ENCODE measurements at places on chromosomes 2 and 18.
A peak's percentile ranks its signal among the peaks of the same experiment; 100 is the strongest.

- no peak for DNase-seq
These were observed 86.5 kb upstream of the ARL4C start for GRCh38 chr2:234583331-234583730.

GRCh38 chr2:207408086-207408794 is 121.5 kb upstream of the CREB1 start:
- DNase-seq = no peak

DNA sequence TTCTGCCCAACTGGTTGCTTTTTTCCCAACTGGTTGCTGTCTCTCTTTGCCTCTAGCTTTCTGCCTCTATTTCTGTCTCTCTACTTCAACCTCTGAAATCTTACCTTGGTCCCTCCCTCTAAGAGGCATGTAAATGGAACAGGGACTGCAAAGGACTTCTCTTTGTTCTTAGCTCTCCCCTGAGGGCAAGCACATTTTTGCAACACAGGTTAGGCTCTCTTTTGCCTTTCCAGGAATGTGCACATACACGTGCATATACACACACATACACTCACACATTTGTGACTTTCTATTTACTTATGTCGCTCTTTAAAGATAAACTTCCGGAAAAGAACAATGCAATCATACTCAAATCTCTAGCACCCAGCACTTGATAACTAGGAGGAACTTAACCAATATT is 262.6 kb upstream of the DDX18 start:
- no peak for DNase-seq

- peak; percentile 76 for DNase-seq
These were observed 9.5 kb upstream of the ZNF396 start for GRCh38 chr18:35386600-35387100.

GRCh38 chr2:63052411-63053080 is 1.9 kb downstream of the OTX1 start:
- DNase-seq = no peak

DNA sequence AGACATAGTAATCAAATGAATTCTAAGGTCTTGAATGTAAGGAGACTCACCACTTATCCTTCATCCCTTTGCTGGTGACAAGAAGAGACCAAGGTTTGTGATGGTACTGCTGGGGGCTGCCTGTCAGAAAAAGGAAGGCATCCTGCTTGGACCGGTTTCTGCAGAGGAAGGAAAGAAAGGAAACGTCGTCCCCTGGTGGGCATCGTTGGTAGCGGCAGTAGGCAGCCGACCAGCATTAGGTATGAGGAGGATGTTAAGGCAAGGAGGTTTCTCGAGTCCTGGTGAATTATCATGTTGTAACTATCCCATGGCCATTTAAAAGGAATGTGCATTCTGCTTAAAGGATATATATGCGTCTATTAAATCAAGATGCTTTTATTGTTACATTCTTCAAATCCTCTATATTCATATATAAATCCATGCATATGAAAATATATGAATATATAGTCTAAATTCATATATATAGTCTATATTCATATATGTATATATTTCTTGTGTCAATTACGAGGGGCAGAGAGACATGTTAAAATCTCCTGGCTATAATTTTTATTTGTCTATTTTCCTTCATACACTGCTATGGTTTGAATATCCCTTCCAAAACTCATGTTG is 94.4 kb upstream of the TGFA start:
- peak; percentile 48 for DNase-seq

DNA sequence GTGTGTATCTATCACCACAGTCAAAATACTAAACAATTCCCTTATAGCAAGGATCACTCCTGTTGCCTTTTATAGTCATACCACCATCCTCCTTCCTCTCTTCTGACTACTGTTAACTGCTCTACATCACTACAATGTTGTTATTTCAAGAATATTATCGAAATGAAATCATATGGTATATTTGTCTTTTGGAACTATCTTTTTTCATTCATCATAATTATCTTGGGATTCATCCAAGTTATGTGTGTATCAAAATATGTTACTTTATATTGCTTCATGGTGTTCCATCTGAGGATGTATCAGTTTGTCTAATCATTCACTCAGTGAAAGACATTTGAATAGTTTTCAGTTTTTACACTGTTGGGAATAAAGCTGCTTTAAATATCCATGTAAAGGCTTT is 1423.0 kb upstream of the PIK3C3 start:
- no peak for DNase-seq

- no peak for DNase-seq
These were observed 4.4 kb downstream of the CCDC88A start for GRCh38 chr2:55415300-55415699.

- DNase-seq = peak; percentile 31
These were observed 19.9 kb upstream of the BCL2L11 start for GRCh38 chr2:111100765-111101162.

GRCh38 chr2:28576714-28577113 is 80.9 kb downstream of the PLB1 start:
- DNase-seq = no peak

- DNase-seq = no peak
These were observed 31.3 kb downstream of the HS1BP3 start for GRCh38 chr2:20619624-20620024.

GRCh38 chr2:144333143-144333555 is 186.8 kb downstream of the ZEB2 start:
- no peak for DNase-seq

GRCh38 chr2:14907014-14907612 is 274.6 kb downstream of the LRATD1 start:
- DNase-seq = no peak

DNA sequence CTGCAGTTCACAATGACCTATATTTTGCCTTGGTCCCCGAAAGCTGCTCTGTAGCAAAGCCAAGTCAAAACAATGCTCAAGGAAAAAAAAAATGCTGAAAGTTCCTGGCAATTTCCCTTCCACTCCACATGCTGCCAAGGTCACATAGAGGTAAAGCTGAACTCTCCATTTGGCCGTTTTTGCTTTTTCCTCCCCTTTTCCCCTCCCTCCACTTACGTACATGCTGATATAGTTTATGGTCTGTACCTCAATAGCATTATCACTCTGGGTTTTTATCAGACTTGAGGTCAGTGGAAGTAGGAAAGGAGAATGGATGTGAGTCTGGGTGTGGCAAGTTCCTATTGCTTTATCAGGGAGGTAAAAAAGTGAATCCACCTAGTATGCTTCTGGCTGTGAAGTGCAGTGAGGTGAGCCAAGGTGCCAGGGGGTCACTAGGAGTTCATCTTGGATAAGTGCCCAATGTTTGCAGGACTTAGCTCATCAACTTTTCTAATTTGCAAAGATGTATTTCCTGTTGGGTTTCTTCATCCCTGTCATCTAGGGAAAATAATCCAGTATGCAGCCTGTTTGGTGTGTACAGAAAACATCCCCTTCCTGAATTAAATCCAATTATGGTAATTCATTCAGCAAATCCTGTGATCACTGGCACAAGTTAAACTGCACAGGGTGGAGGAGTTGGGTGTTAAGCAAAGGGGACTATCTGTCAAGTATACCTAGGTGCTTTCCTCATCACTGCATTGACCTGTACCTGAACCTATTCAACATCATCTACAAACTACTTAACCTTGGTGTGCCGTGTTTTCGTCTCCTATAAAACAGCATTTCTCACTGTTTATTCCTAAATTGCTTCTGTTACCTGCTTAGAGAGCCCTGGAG is 124.3 kb upstream of the CYP26B1 start:
- DNase-seq = no peak

- no peak for DNase-seq
These were observed 57.6 kb downstream of the MTCL1 start for GRCh38 chr18:8762968-8763367.

GRCh38 chr2:71331581-71332434 is at the start of gene ZNF638:
TSS of gene ZNF638 (plus strand) at chr2:71331782. CDS start at chr2:71348955, 17,173 bp downstream.
- DNase-seq = peak; percentile 89

DNA sequence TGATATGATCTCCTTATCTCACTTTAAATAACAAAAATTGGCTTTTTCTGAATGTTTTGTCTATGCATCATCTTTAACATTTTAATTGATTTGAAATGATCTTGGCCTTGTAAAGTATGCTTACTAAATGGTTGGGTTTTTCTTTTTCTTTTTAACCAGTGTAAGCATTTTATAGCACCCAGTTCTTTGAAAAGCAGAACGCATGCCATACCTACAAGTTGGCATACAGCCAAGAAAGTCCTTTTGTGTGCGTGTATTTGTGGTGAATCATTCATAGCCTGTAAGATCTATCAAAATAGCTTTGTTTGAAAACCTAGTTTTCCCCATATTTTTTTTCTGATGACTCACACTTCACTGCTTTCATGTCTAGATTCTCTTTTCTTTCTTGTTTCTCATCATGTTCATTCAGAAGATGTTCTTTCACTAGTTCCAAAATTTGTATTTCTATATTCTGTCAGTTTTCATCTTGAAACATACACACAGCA is 4.1 kb upstream of the VRK2 start:
- peak; percentile 74 for DNase-seq

- no peak for DNase-seq
These were observed 301.8 kb upstream of the UBE2E3 start for GRCh38 chr2:180678625-180678972.

DNA sequence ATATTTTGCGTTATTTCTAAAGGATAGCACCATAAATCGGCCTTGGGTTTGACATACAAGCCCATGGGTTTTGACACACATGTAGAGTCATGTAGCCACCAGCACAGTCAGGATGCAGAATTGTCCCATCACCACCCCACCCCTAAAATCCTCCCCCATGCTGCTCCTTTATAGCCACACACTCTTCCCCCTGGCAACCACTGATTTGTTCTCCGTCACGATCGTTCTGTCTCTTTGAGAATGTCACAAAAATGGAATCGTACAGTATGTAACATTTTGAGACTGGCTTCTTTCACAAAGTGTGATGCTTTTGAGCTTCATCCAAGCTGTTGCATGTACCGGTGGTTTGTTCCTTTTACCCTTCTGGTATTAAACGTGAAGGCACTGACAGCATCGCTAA is 39.1 kb downstream of the CRACDL start:
- no peak for DNase-seq

- peak; percentile 40 for DNase-seq
These were observed 45.4 kb downstream of the TTN start for GRCh38 chr2:178761759-178762371.

DNA sequence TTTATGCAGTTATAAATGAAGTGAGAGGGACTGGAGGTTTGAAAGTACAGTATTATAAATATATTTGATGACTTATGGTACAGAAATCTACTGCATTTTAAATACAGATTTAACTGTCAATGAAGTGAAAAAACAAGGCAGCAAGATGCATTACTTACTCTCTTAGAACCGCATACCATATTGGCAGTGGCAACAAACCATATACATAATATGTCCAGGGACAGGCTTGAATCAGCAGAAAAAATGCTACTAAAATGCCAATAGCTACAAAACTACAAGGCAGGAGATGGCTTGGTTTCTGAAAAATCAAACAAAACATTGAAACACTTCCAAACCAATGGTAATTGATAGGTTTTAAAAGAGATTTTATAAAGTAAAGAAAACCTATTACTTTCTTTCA is 77.2 kb downstream of the PIGN start:
- DNase-seq = no peak

- DNase-seq = peak; percentile 85
These were observed 21.0 kb downstream of the INPP4A start for GRCh38 chr2:98465456-98466226.

DNA sequence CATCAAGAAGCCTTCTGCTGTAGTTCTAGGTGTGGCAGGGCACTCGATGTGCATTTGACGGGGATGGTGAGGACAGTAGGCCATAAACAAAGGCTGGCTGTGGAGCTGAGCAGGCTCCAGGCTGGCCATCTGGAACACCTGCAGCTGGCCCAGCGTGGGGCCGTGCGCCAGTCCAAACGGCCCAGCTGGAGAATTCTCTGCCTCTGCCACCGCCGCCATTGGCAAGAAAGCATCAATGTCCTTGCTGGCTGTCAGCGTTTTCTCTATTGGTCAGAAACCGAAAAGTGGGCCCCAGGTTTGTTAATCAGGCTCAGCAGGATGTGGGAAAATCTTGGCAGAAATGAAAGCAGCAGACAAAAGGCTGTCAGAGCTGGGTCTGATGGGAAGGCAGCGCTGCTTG is 24.0 kb upstream of the CTIF start:
- no peak for DNase-seq

GRCh38 chr2:46294176-46294836 is 2.9 kb upstream of the EPAS1 start:
- no peak for DNase-seq

DNA sequence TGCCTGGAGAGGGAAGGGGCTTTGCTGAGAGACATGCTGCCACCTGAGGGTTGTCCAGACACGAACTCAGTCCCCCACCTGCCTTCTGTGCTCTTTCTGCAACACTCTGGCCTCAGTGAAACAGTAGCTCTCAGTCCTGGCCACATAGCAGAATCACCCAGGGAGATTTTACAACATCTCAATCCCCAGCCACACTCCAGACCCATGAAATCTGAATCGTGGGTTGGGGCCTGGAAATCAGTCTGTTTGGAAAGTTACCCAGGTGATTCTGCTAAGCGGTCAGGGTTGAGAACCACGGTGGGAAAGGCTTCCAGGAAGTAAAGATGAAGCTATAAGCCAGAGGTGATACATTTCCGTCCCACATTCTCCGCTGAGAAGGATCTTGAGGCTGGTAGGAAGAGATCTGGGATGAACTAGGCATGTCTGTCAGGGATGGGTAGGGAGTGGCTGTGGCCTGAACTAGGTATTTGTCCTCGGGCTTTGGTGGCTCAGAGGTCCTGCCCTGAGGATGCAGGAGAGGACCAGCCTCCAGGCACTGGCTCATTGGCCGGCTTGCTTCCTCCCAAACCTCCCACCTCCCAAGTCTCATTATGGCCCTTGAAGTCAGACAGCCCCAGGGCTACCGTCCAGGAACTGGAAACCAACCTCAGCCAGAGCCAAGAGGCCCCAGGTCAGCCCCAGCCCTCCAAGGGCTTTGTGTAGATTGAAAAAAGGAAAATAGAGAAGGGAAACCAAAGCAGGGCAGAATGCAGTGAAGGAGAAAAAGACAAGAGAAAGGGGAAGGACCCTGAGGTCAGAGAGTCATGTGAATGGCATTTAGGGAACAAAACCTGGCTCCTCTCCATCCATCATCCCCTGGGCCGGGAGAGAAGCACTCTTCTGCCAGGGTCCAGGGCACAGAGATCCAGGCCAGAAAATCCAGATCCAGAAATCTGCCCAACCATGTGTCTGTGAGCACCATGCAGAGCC is 119.6 kb downstream of the ZFP36L2 start:
- DNase-seq = no peak

DNA sequence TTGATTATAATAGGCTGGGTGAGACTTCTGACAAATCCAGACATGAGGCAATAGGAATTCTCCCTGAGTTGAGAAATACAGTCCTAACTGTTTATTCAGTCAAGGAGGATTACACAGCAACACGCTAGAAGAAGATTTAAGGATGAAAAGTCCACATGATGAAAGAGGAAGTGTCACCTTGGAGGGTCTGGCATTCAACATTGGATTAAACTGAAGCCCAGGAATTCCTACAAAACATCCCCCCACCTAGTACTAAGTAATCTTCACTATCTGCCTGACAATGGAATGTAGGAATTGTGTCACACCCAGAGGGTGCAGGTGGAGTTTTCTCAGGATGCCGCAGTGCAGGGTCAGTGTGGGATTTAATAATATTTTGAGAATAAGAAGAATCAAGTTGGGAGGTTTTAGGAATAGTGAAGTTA is 142.4 kb downstream of the SOCS6 start:
- DNase-seq = no peak

Data from CD4-positive, alpha-beta T cell treated with Interleukin-4 for 4 hours (primary cell).